NB4 (cell line): ENCODE measurements at places on chromosomes 2 and 18.
A peak's percentile ranks its signal among the peaks of the same experiment; 100 is the strongest.

GRCh38 chr18:77061946-77062517 lies 70.6 kb downstream of the MBP start:
- peak; percentile 72 for DNase-seq

GRCh38 chr18:23057096-23057495 lies 78.2 kb upstream of the CABLES1 start:
- no peak for DNase-seq

GRCh38 chr2:74250189-74250631 lies 51.8 kb downstream of the MTHFD2 start:
- DNase-seq, result peak; percentile 55

- DNase-seq, result no peak
These were observed 22.6 kb upstream of the ITGA6 start for GRCh38 chr2:172404824-172405223.
